ENCODE measurements at places on chromosomes 1 and 21.

DNA sequence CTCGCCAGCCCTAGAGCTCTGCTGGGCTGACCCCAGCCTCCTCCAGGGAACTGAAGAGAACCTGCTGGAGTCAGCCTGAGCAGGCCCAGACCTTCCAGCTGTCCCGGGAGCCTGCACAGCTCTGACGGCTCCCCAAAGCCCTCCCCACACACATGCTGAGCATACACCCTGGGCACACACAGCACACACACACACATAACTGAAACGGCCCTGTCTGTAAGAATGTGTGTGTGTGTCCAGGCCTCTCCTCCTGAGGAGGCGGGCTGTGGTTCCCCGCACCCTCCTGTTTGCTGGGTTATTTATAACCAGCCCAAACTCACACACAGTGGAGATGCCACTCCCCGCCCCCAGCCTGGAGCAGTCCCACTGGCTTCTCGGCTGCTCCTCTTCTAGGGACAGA, 20.2 kb downstream of the SDC3 start:
- no peak for DNase-seq

DNA sequence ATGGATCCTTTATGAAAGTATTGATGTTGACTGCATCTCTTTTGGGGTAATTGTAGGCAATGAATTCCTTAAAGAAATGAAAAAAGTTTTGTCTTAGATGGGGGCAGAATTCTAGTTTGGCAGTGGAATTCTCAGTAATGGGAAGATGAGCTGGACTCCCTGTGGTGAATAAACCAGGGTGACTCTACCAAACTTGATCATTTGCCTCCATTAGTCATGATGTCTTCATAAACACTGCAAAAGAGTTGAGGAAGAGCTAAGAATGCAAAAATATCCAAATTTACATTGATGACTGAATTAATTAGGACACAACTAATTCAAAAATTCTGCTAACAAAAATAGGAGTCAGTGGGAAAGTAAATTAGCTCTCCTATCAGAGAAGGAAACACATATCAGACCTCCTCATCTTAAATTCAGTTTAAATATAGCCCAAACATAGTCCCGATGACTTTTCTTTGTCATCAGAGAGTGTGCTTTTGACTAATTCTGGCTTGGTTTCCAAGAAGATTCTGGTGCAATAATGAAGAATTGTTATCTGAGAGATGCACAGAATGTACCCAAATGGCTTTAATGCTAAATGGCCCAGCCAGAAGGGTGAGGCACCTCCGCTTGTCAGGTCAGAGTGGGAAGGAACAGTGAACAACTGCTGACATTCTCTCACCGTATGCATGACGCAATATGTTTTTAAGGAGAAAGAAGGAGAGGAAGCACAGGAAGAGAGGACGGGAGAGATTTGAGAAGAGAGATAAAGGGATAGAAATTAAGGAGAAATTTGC, 525.1 kb downstream of the LMO4 start:
- DNase-seq = no peak

DNA sequence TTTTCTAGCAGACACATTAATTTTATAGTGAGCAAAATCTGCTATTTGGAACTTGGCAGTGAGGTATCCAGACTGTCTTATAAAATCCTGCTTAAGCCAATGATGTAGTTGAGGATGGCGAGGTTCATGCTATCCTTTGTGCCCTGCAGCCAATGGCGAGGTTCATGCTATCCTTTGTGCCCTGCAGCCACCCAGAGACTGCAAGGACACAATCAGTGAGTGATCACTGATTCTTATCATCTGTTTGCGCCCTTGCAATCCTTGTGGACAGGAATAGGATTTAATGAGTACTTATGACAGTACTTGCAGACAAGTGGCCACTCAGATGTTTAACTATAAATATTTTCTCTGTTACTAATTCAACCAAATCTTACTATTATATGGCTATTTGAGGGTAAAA, 112.6 kb downstream of the EIF4G3 start:
- no peak for DNase-seq

DNA sequence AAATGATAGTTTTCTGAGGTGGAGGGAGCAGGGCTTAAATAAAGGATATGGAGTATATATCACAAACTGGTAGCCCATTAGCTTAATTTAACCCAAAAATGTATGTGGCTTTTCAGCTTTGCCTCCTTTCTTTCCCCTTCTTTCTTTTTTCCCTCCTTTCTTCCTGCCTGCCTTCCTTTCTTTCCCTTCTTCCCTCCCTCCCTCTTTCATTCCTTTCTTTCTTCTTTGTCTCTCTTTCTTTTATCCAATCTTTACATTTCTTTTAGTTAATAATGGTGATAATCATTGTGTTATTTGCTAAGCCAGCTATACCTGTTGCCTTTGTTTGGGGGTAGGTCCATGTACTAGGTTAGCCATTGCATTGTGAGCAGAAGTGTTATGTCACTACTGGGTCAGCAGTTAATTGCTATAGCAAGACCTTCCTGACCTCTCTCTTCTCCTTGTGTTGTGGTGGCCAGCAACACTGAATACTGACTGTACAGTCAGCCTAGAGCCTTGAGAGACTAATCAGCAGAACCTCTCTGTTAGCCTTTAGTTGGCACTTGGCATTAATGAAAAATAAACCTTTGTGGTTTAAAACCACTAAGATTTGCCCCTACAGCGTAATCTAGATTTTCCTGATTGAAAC, 5.1 kb downstream of the GORAB start:
- DNase-seq = no peak

DNA sequence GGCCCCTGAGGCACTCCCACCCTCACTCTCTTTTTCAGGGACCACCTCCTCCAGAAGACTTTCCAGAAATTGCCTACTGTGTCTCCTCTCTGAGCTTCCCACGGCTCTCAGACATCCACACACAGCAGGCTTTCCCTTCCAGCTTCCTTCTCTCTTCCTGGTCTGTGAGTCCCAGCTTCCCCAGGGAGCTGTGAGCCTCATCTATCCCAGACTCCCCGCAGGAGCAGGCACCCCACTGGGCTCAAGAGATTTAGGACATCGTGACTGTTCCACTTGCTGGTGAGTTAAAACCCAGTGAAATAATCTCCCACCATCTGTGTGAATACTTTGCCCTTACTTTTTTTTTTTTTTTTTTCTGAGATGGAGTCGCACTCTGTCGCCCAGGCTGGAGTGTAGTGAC, 22.0 kb upstream of the PRELP start:
- no peak for DNase-seq

GRCh38 chr21:45545691-45546531, 3.7 kb upstream of the SLC19A1 start:
- DNase-seq = no peak

DNA sequence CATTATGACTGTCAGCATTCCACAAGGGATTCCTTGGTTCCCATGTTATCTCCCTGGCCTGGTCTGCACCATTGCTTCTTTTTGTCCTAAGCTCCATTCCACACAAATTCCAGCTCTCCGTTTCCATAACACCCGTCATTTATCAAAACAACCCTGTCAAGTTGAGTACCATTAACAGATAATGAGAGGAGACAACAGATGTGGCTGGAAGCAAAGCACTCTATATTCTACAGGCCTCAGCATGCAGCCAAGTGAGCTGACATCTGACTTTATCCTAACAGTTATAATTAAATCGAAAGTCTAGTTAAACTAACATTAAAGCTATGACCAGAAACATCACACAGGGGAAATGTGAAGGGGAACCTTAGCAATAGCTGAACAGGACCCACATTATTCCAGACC, 110.4 kb downstream of the RERE start:
- no peak for DNase-seq

- DNase-seq = no peak
Measured at GRCh38 chr1:50724626-50725286, 235.3 kb downstream of the FAF1 start.

- no peak for DNase-seq
Measured at GRCh38 chr1:199751506-199751905, 276.0 kb upstream of the NR5A2 start.

- no peak for DNase-seq
Measured at GRCh38 chr1:162639718-162640117, 7.5 kb downstream of the DDR2 start.

DNA sequence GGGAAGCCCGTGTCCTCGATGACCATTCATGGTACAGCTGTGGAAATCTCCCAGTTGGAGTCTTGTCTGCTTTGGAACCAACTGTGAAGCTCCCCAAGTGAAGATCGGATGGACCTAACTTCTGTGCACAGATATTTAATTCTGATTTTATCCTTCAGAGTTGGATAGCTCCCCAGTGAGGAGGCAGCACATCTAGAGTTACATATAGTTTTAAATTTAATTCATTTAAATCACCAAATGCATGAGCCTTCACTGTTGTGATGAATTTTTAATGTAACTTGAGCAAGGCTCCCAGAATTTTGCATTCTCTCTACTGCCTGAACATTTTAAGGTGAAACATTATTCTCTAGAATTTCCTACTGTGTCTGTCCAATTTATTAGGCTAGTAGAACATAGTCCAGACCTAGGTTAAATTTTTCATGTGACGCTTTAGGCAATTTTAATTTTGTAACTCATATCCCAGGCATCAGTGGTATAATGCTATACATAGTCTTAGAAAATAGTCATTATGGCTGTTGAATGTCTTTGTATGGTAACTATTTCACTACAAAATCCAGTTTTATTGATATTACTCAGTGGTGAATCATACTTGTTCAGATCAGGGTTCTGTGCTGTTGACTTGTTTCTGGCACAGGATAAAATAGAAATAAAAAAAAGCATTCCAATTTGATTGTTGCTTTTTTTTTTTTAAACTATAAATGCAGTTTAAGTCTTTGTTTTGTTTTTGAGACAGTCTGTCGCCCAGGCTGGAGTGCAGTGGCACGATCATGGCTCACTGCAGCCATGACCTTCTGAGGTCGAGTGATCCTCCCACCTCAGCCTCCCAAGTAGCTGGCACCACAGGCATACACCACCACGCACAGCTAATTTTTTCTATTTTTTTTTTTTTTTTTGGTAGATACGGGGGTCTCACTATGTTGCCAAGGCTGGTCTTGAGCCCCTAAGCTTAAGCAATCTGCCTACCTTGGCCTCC, 66.9 kb downstream of the PRDM2 start:
- DNase-seq = no peak

DNA sequence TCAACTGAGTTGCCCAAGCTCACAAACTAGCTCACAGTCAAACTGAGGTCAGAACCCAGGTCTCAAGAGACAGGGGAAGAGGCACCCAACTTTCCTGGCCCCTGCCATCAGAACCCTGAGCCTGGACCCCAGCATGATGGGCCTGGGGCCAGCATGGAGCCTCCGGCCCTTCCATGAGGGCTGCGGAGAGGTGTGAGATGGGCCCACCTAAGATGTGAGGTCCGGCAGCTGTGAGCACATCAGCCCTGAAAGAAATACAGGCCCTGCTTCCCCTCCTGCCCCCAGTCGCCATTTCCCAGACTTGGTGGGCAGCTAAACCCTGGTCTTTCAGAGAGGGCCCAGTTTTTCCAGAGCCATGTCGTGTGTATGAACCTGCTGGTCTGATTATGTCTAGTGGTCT, 30.6 kb downstream of the QSOX1 start:
- DNase-seq = no peak

DNA sequence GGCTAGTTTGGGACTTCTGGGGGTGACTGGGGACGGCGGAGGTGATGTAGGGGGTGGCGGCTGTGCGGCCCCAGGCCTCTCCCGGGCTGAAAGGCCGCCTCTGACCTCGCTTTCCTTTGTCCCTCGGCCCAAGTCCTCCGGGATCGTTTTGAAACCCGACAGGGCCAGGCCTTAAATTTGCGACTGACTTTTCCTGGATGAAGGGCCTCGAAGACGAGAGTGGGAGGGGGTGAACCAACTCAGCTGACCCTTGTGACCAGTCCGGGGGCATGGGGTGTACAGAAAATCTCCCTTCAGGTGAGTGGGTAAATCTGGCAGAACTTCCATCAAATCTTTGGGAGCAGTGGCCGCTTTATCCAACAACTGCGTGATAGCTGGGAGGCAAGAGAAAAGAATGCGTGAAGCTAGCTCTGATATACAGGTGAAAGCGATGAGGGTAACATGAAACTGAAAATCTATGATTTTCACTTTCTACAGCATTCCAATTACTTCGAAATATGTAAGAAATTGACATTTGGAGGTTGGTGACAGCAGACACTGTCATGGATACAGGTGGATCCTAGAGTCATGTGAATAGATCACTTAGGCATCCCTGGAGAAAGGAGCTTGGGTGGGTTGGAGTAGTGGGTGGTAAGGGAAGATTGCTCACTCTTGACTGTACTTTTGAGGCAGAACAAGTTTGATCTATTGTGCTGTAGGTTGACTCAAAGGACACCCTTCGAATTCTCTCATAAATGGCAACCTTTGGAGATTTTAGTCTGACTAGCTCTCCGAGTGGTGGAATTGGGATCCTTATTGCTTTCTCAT, 885 bp downstream of the AHCYL1 start:
- no peak for DNase-seq

GRCh38 chr1:74767490-74767889, 34.5 kb downstream of the TYW3 start:
- DNase-seq = no peak

DNA sequence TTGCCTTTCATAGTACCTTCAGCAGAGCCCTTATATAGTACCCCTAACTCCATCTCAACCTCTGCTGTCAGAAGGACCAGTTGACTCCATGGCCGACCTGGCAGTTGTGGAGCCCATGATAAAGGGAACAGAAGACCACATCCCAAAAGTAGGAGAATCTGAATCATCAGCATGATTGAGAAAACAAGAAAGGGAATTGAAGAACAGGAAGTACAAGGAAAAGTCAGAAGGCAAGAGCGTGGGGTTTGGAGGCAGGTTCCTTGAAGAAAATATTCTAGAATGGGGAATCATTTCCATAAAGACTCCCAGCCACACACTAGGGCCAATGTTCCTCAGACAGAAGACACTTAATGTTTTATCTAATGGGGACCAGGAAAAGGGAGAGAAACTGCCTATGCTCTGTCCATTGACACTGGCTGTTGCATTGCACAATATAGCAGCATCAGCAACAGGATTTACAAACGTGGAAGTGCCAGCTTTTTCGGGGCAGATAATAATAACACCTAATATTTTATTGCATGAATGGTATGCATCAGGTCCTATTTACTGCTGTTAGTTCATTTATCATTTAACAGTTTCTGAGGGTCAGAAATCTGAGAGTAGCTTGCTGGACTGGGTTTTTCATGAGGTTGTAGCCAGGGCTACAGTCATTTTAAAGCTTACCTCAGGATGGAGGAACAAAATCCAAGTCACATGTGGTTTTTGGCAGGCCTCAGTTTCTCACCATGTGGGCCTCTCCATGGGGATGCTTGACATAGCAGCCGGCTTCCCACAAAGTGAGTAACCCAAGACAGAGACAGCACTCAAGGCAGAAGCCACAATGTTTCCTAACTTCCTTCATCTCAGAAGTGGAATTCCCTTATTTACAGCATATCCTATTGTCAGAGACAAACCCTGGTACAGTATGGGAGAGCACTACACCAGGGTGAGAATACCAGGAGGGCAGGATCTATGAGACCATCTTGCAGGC, 483.4 kb downstream of the PLPP3 start:
- no peak for DNase-seq

- no peak for DNase-seq
Measured at GRCh38 chr1:212677573-212677972, 22.1 kb downstream of the BATF3 start.

GRCh38 chr21:14762734-14763694, 216.9 kb upstream of the SAMSN1 start:
- DNase-seq = no peak
